ENCODE measurements at places on chromosomes 1 and 21.

GRCh38 chr1:145879775-145880174 is 5.9 kb downstream of the ANKRD35 start:
- DNase-seq: no peak

GRCh38 chr1:45685308-45686014 is 872 bp downstream of the GPBP1L1 start:
- DNase-seq: no peak

DNA sequence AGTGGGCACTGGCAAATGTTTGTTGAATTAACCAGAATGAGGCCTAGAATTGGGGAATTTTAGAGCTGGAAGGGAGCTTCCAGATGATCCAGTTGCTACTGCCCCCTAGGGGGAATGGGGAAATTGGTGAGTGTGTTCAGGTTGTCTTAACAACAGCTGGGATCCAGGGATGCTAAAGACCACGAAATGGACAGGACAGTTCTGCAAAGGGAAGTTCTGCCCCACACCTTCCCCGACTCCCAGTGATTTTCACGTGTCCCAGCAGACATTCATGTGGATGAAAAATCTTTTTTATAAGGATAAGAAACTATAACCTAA is 33.9 kb downstream of the TRIM62 start:
- DNase-seq: no peak

- no peak for DNase-seq
These were observed 65.4 kb downstream of the RPE65 start for GRCh38 chr1:68384321-68384813.

DNA sequence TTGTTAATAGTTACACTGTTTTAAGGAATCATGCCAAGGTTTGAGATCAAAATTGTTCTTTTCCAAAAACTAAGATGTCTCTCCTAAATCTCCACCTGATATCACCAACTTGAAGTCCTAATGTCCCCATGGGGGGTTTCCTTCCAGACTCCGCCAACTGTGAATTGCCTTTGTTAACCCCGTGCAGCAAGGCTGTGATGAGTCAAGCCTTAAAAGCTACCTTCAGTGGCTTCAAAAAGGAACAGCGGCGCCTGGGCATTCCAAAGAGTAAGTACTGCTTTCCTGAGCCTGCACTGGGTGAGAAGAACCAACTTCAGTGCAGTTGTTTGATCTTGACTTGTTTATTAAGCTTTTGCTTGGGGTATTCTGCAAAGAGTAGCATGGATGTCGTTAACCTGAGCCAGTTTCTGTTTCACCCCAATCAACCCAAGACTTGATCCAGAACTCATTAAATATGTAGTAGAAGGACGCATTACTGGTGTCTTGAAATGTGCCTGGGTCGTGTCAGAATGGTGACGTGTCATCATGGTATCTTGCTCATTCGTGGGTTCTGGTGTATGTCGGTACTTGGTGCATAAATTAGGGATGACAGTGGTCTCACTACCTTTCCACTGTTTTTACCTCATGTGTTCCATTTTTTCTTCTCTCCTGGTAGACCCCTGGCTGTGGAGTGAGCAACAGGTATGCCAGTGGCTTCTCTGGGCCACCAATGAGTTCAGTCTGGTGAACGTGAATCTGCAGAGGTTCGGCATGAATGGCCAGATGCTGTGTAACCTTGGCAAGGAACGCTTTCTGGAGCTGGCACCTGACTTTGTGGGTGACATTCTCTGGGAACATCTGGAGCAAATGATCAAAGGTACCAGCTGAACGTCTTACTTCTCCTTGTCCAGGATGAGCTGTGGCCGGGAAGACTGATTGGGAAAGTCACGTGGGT is 8.7 kb downstream of the ETS2 start:
- DNase-seq: no peak

DNA sequence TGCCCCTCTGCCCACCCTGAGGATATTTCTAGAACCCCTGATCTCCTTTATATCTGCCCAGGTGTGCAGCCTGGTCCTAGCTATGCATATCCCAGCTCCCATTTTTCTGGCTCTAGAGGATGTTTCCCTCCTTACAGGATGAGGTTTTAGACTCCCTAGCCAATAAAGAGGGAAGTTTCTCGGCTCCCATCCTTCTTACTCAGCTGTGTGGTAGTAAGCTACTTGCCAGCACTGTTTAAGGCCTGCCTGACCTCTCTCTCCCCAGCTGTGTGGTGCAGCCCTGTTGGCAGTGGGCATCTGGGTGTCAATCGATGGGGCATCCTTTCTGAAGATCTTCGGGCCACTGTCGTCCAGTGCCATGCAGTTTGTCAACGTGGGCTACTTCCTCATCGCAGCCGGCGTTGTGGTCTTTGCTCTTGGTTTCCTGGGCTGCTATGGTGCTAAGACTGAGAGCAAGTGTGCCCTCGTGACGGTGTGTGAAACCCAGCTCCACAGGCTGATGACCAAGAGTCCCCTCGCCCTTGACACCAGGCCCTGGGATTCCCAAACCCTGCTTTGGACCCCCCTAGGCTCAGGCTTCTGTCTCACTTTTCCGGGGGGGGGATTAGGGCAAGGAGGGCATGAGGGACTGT is 7.8 kb upstream of the P3R3URF start:
- no peak for DNase-seq

- DNase-seq: no peak
These were observed 27.8 kb upstream of the CYP4A11 start for GRCh38 chr1:46969014-46969619.

GRCh38 chr1:102172200-102172599 is 175.5 kb upstream of the OLFM3 start:
- no peak for DNase-seq

Measured in progenitor cell of endocrine pancreas (in vitro differentiated cells).